ENCODE measurements at places on chromosomes 4 and X.

GRCh38 chrX:49178537-49178936, 6.8 kb downstream of the PLP2 start:
- DNase-seq, result no peak

- no peak for DNase-seq
These were observed 59.5 kb downstream of the HTRA3 start for GRCh38 chr4:8328866-8329559.

- DNase-seq, result no peak
These were observed 85.0 kb upstream of the MYOZ2 start for GRCh38 chr4:119050527-119051090.

DNA sequence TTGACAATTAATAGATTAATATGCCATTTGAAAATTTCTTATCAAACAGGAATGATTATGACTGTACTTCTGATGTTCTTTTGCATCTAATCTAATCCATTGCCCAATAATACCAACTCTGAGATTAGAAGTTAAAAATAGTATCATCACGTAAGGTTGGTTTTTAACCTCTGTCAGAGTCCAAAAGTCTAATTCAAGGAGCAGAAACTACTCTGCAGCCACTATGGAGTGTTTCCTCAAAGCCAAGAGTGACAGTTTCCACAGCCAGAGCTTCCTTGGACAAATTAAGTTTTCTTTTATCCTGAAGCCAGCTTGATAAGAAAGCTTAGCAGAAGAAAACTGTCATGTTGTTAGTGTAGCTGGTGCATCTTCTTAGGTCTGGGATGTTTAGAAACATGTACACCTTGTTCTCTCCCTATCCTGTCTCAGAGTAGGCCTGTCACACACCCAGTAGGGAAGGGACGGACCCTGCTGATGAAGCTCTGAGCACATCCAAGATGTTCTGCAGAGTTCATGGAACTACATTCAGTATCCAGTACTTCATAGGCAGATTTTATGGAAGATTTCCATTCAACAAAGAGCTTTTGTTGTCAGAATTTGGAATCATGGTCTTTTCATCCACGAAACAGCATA, 20.4 kb upstream of the PI4K2B start:
- DNase-seq, result no peak
